Muscle of back (tissue), 13 donors: ENCODE measurements at places on chromosomes 5 and 9.

GRCh38 chr9:121217609-121218292 lies 16.1 kb upstream of the RAB14 start:
- no peak for DNase-seq

DNA sequence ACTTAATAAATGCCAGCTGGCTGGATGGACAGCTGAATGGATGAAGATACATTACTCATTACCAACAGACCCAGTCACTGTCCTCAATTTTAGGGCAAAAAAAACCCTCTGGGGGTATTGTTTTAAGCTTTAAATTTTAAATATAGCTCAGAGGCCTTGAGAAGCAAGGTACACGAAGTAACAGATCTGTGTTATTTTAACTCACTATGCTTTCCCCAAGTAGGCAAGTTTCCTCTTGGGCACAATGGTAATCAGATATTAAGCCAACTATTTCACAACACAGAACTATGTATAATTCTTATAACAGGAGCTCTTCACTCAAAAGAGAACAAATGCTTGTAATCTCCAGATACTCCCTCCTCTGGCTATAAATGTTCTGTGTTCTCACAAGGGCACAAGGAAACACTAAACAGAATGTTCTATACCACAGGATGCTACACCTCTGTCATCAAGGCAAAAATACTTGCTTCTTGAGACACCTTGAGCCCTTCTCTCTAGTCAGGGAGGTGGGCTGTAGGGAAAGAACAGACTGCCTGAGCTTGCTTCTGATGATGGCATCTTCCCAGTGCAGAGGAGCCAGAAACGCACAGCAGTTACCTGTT lies 443.8 kb downstream of the SPOCK1 start:
- DNase-seq = no peak

DNA sequence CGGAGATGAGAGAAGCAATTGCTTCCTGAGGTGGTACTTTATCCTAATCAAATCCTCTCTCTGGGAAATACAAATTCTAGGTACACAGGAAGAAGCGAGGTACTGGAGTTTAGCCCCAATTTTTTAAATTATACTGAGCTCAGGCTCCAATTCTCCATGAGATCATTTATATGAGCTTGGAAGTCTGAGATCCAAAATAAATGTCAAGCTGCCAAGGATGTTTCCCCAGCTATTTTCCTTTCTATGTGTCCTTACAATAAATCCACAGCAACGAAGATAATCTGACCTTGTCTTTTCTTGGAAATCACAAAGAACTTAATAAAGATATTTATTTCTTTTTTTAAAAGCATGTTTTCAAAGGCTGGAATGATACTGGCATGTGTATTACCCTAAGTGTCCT lies 597.3 kb downstream of the GABRG2 start:
- DNase-seq = peak; percentile 24

GRCh38 chr5:173881811-173882575 lies 6.2 kb upstream of the CPEB4 start:
- no peak for DNase-seq

- no peak for DNase-seq
Measured at GRCh38 chr5:128436749-128437188, 101.3 kb downstream of the FBN2 start.
